Epithelial cell of proximal tubule (primary cell): ENCODE measurements at places on chromosomes 16 and 17. TPM values are rescaled to one million over a fixed set of nuclear protein-coding genes. Genes with fewer than 3 reads are reported as not detected.
A peak's percentile ranks its signal among the peaks of the same experiment; 100 is the strongest.

P4HB gene
- total RNA-seq = 932 and 1,272 TPM in 2 replicates

- DNase-seq = no peak
Observed at GRCh38 chr16:4787627-4788482, at the start of gene SEPTIN12. Gene SEPTIN12 (minus strand): TSS chr16:4788345. CDS start chr16:4787645, 700 bp downstream.

DNA sequence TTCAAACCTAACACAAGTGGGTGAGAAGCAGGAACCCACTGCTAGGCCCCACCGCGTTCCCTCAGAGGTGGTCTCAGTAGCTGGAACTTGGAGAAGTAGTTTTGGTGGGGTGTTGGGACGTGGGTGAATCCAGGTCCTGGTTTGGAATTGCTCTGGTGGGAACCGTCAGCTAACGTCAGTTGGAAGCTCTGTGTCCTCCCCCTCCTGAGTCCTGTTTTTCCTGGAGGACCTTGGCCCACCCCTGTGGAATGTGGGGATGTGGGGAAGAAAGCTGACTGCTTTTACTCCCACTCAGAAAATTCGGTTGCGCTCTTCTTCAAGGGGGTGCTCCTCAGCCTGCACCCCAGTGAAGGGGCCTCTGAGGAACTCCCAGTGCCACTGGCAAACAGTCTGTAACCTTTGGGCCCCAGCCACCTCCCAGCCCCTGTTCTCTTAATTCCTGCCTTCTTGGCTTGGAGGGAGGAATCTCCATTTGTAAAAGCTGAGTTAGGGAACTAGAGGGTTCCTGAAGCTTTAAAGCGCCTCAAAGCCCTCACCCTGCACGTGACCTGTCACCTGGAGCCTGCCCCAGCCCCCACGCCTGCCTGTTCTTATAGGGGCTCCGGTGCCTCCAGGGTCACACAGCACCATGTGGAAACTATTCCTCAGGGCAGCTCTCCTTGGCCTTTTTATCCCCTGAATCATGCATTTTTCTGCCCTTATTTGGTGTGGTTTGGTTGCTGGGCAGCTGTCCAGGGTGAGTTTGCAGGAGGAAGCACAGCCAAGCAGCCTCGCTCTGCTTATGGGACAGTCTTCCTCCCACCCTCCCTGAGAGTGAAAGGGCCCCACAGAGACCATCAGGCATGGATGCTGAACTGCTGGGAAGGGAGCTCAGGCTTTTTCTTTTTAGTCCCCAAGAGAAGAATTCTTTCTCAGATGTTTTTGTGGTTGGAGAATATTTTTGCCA lies 16.2 kb upstream of the NAGLU start:
- peak; percentile 88 for DNase-seq

DNA sequence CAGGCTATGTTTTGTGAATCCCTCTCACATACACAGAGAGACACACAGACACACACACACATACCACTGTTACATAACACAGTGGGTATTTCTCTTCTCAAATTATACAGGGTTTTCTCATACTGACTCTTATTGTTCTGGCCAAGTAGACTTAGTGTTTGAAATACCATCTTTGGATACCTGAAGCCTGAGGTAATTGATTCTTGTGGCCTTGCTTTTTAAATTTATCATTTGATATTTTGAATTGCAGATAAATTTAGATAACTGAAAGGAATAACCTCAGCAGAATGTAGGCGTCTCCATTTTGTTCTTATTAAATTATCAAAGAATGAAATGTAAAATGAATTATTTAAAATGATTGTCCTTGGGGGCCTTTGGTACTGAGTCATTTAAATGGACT lies 223.8 kb downstream of the LGALS9B start:
- DNase-seq = no peak

CHST5 gene
- not detected in 2 replicates for total RNA-seq

SNTB2 gene
- 5.8 and 31.0 TPM in 2 replicates for total RNA-seq

HIGD1B gene
- total RNA-seq = not detected in 2 replicates
